Stimulated activated CD4-positive, alpha-beta T cell treated with anti-CD3 and anti-CD28 coated beads, Interleukin-4, amount 100 ng/mL, for 24 hours (primary cell): ENCODE measurements at places on chromosomes 7 and 10.

GRCh38 chr7:39950473-39951225 lies 593 bp downstream of the CDK13 start:
- DNase-seq, result peak; percentile 36

GRCh38 chr10:98391578-98391991 lies 23.4 kb downstream of the PYROXD2 start:
- DNase-seq, result no peak

- no peak for DNase-seq
These were observed 35.5 kb downstream of the MYL10 start for GRCh38 chr7:101593556-101593955.

GRCh38 chr7:96636979-96637378 lies 72.7 kb downstream of the SEM1 start:
- DNase-seq, result no peak

DNA sequence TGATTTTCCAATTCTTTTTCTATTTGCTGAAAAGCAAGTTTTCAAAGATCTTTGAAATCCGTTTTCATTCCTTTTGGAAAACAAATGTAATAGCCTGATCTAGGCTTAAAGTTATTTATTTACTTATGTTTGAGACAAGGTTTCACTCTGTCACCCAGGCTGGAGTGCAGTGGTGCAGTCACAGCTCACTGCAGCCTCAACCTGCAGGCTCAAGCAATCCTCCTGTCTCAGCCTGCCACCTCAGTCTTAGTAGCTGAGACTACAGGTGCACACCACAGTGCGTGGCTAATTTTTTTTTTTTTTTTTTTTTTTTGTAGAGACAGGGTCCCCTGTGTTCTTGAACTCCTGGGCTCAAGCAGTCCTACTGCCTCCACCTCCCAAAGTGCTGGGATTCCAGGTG lies 4.6 kb downstream of the ST7 start:
- DNase-seq, result no peak
